ENCODE measurements at places on chromosomes 6 and 20.

DNA sequence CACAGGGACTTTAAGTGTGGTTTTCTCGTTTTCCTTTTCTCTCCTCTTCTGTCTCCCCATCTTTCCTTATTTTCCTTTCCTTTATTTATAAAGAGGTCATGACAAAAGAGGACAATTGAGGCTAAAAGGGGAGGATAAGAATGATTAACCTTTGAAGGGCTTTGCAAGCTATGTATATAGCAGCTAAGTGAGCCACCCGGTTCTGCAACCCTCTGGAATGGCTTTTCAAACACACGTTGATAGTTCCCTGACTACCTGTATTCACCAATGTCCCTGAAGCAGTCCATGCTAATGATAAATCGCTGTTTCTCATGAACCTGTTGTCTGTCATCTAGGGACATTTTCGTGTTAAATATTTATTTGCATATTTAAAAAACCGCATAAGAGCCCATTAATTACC lies 124.4 kb upstream of the RALGAPA2 start:
- no peak for DNase-seq

DNA sequence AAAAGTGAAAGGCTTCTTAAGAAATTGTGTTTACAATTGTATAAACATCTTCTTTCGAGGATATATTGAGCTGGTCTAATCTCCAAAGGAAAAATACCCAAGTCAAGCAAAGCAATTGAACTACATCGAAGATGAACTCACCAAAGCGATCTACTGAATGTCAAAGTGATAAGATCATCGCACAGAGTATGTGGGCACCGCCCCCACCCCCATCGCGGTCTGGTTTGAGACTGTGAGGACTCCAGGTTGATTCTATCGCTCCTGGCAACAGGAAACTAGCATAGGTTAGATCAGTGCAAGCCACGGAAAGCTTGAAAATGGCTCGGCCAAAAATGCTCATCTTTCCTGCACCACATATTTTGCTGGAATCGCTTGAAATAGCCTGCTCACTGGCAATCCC lies 133.2 kb upstream of the RPS6KA2 start:
- DNase-seq, result no peak

DNA sequence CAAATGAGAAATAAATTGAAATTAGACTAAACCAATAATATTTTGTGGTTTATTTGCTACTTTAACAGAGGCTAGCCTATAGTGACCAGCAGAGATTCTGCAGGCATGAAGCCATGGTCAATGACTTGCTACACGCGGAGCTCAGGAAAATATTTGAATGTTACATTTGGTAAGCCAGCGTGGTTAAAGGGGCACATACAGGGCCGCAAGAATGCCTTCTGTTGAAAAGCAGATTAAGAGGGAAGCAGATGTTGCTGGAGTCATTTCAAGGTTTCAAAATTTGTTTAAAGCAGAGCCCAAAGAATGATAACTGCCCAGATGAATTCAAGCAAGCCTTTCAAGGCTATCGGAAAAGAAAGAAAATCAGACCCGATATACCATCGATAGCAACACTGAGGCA lies 294.3 kb upstream of the MAN1A1 start:
- DNase-seq, result no peak

- DNase-seq, result no peak
These were observed 49.9 kb downstream of the PRDM1 start for GRCh38 chr6:106135911-106136571.

GRCh38 chr20:58715391-58715800 lies 22.8 kb downstream of the NPEPL1 start:
- no peak for DNase-seq

DNA sequence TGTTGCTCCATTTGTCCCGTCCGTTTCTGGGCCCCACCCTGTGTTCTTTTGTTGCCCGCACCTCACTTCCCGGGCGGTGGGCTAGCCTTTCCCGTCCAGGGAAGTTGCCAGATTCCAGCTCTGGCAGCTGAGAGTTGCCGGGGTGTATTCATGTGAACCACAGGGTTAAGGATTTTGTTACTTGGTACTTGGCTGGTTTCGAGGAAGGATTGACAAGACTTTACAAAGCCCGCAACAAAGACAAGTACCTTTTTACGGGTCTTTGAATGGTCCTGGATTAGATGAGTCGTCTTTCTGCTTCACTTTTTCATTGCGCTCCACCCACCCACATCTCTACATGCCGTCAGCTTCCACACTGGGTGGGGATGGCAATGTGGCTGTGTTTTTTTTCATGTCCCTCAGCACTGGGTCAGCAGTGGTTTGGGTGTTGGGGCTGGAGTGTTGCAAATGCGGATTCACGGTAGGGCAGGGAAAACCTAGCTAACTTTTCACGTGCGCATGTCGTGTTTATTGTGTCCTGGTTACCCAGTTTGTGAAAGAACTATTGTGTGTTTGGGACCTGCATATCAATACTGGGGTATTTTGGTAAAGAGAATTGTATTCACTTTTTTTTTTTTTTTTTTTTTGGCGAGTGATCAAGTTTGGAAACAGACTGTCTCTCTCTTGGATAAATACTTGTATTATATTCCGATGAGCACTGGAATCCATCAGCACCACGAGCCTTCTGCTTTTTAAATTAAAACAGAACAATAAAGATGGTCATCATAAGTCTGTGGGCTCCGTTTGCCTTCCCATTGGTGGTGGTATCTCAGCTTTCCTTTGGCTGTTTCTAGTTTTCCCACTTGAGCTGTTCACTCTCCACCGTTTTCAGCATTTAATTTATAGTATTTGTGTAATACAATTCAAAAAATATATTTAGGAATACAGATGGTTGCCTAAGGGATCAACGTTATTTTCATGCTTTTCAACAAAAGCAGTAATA lies 1.2 kb downstream of the DUSP22 start:
- DNase-seq, result peak; percentile 68

- no peak for DNase-seq
These were observed 185.2 kb upstream of the ARG1 start for GRCh38 chr6:131387562-131388447.

DNA sequence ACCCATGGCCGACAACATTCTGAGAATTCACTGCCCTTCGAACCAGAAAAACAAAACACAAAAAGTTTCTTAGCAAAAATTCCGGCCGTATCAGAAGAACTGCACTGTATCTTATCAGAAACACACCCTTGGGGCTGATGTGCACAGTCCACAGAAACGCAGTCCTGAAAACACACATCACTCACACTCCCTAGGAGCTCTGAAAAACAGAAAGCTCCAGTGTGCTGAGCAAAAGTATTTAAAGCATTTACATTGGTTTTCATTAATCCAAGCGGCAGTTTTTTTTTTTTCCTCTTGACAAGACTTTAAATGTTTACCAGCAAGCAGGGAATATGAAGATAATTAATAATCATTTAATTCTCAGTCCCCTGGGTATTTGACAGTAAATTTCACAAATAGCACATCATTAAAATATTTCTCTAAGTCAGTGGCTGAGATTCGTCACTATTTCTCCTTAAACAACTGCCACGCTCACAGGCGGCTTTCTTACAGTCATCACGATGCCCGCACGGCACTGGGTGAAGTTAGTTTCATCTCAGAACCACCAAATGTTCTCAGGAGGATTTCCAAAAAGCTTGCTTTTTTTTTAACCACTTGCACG lies 13.3 kb downstream of the NFATC2 start:
- DNase-seq, result peak; percentile 63

Measured in COLO829 (cell line).